ENCODE measurements at places on chromosomes 16 and 17. TPM values are rescaled to one million over a fixed set of nuclear protein-coding genes. Genes with fewer than 3 reads are reported as not detected.

The NPIPB2 gene
- 2.3 TPM for total RNA-seq

The ITGAL gene
- not detected for total RNA-seq

The MRPS23 gene
- total RNA-seq = 9.1 TPM

The NACA2 gene
- not detected for total RNA-seq

The TEX19 gene
- not detected for total RNA-seq

The COIL gene
- total RNA-seq = 8.5 TPM

The KRTAP4-3 gene
- not detected for total RNA-seq

The CD79B gene
- not detected for total RNA-seq

The NT5M gene
- 2.5 TPM for total RNA-seq

The MPG gene
- total RNA-seq = 228 TPM

The DPEP1 gene
- total RNA-seq = 2.8 TPM

The ARSG gene
- 0.35 TPM for total RNA-seq

The CHST4 gene
- total RNA-seq = not detected

The FBXW10 gene
- total RNA-seq = not detected

The TEKT1 gene
- total RNA-seq = not detected

The CCDC78 gene
- 0.94 TPM for total RNA-seq

The TP53TG3C gene
- not detected for total RNA-seq

The SLC5A11 gene
- not detected for total RNA-seq

The PPP1R1B gene
- total RNA-seq = 28.8 TPM

The ACAP1 gene
- total RNA-seq = not detected

The CACNG3 gene
- total RNA-seq = not detected

The RETREG3 gene
- 42.7 TPM for total RNA-seq

The LLGL1 gene
- total RNA-seq = 46.0 TPM

The KRT33B gene
- total RNA-seq = not detected

The VASN gene
- 214 TPM for total RNA-seq

The CCL8 gene
- total RNA-seq = not detected

The BANP gene
- total RNA-seq = 10.7 TPM

The OTOA gene
- not detected for total RNA-seq

The PYY gene
- total RNA-seq = not detected

The AOC2 gene
- 0.12 TPM for total RNA-seq

The SLFN13 gene
- 0.85 TPM for total RNA-seq

The CES5A gene
- not detected for total RNA-seq

The P2RX1 gene
- total RNA-seq = 0.35 TPM

The ASB16 gene
- total RNA-seq = not detected

The TBC1D3H gene
- total RNA-seq = not detected

The TBC1D3L gene
- 0.68 TPM for total RNA-seq

The ELP5 gene
- total RNA-seq = 24.4 TPM

The ITGB4 gene
- 0.17 TPM for total RNA-seq

The KCNH6 gene
- total RNA-seq = not detected

The HEATR9 gene
- not detected for total RNA-seq

The KAT8 gene
- total RNA-seq = 30.2 TPM

The GPRC5C gene
- 6.9 TPM for total RNA-seq

The KRT24 gene
- not detected for total RNA-seq

The UMOD gene
- total RNA-seq = not detected

The SLFN12 gene
- 15.2 TPM for total RNA-seq

The PRR15L gene
- total RNA-seq = not detected

The SALL1 gene
- 1.9 TPM for total RNA-seq
